ENCODE measurements at places on chromosomes 4 and X. TPM values are rescaled to one million over a fixed set of nuclear protein-coding genes. Genes with fewer than 3 reads are reported as not detected.

DNA sequence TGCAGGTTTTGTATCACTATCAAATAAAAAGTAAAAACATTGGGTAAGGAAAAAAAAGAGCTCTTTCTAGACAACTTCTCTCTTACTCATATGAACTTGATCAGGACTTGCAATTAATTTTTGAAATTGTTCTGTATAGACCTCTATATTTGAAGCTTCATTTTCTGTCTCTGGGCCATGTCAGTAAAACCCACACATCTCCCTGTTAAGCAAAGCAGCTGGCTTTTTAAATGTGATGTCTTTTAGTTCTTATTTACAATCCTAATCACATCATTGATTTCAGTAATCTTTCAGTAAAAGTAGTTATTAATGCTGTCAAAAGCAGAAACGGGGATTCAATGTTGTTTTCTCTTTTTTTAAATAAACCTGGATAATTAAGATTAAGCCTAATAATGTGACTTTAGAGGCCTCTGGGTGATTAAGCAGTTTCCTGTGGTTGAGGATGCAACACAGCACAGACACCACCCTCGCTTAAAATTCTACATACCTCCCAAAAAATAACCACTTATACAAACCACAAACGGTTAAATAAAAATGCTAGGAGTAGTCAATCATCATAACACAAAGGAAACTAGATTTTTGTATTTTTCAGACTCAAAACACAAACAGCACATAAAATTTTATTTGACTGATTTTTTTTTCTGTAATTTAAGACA is 5.2 kb upstream of the PCDH10 start:
- H3K4me3 ChIP-seq, result no peak overlapping the region
- H3K27ac ChIP-seq, result no peak overlapping the region
- no peak for DNase-seq

The UGT2B15 gene
- total RNA-seq, result not detected

- no peaks in the 10 kb centered on the region for H3K4me1 ChIP-seq
- no peaks in the 10 kb centered on the region for H3K27me3 ChIP-seq
- H3K4me3 ChIP-seq, result no peak overlapping the region
- H3K27ac ChIP-seq, result no peak overlapping the region
Measured at GRCh38 chr4:2290974-2291704, 29.2 kb upstream of the MXD4 start.

GRCh38 chr4:2651546-2651945 is 104.6 kb downstream of the TNIP2 start:
- no peak for DNase-seq
- H3K4me1 ChIP-seq, result no peaks in the 10 kb centered on the region
- H3K27me3 ChIP-seq, result no peaks in the 10 kb centered on the region
- H3K27ac ChIP-seq, result no peak overlapping the region
- peaks cover 30% of the 10 kb centered on the region for H3K36me3 ChIP-seq

DNA sequence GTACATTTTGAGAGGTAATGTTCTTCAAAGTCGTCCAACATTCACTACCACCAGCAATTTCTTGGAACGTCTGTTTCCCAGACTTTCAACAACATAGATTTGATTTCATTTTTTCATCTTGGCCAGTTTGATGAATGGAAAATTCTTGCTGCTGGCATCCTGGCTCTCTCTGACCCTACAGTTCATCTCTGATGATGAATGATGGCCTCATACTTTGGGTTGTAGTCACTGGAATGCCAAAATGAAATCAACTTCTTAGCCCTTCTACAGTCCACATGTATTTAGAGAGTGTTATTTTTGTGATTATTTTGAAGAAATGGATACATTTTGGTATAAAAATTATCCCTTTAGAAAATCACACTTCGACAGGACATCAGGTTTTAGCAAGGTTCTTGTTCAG is 8.8 kb downstream of the CHST7 start:
- H3K36me3 ChIP-seq, result no peaks in the 10 kb centered on the region
- DNase-seq, result no peak
- H3K27ac ChIP-seq, result peak overlapping the region; percentile 81
- H3K27me3 ChIP-seq, result no peaks in the 10 kb centered on the region
- H3K4me3 ChIP-seq, result peak overlapping the region; percentile 24
